Esophagus squamous epithelium (tissue), 5 donors: ENCODE measurements at places on chromosomes 2 and 18.

GRCh38 chr18:32358529-32358928 is 112.2 kb downstream of the GAREM1 start:
- no peak for DNase-seq

DNA sequence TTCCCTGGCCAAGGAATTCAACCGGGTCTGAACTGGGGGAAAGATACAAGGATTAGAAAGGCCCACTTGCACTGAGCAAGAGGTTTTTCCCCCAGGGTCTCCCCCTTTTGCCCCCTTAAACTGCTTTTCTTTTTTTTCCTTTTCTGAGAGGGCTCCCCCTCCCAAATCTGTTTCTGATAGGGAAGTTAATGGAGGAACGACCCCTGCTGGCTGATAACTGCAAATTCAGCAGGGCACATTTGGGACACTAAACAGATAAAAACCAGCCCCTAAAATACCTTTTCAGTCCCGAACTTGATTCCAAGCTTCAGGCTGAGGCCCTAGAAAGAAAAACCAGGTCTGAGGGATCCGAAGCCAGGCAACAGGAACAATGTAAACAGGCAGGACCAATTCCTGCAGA is 1012.4 kb upstream of the CRIM1 start:
- DNase-seq = no peak

- no peak for DNase-seq
Measured at GRCh38 chr2:49935449-49935848, 781.1 kb upstream of the FSHR start.

- no peak for DNase-seq
Measured at GRCh38 chr2:73939419-73939818, 12.7 kb downstream of the DGUOK start.

DNA sequence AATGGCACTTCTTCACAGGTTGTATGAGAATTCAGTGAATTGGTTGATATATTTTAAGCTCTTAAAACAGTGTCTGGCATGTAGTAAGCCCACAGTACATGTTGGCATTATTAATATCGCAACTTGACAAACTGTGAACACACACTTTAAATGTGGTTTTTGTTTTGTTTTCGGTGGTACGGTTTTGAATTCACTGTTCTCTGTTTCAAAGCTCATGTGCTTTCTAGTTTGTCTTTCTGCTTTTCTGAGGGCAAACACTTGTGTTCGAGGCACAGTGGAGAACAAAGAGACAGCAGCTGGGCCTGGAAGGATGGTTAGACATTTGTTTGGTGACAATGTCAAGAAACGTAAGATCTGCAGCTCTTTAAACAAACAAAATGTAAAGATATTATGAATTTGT is 276.5 kb upstream of the MC4R start:
- DNase-seq = no peak

GRCh38 chr2:118351796-118352195 is 263.5 kb downstream of the INSIG2 start:
- DNase-seq = no peak

GRCh38 chr2:167293172-167293781 is 405.0 kb downstream of the XIRP2 start:
- DNase-seq = no peak

DNA sequence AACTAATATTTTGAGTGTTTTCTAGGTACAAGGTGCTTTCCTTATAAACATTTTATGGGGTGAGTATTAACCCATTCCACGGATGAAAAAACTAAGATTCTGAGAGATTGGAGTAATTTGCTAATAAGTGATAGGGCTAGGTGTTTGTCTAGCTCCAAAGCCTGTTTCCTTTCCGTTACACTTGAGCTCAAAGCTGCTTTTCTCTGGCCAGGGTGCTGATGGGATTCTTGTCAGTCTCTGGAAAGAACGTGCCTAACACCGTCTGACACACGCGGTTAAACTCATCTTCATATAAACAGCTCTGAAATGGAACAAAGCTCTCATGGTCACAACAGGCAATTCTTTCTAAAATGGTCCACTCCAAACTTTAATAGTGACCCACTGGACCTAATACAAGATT is 2.0 kb upstream of the ANKRD29 start:
- DNase-seq = no peak

DNA sequence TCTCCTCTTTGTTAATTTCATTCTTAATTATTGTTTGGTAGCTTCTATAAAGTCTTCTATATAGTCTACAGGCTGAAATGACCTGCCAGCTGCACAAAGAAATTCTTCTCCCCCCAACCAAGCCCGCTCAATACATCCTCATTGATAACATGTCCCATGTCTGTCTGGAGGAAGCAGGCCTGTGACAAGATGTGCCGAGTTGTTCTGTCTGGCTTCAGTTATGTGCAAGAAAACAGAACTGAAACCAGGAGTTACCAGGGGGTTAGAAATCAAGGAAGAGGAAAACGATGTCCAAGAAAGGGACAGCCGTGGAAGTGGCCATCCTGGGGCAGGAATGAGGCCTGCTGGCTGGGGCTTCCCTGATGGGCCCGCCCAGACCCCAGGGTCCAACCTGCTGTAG is 57.6 kb downstream of the MTCL1 start:
- DNase-seq = no peak

GRCh38 chr18:57705832-57706595 is 84.4 kb upstream of the NARS1 start:
- no peak for DNase-seq

DNA sequence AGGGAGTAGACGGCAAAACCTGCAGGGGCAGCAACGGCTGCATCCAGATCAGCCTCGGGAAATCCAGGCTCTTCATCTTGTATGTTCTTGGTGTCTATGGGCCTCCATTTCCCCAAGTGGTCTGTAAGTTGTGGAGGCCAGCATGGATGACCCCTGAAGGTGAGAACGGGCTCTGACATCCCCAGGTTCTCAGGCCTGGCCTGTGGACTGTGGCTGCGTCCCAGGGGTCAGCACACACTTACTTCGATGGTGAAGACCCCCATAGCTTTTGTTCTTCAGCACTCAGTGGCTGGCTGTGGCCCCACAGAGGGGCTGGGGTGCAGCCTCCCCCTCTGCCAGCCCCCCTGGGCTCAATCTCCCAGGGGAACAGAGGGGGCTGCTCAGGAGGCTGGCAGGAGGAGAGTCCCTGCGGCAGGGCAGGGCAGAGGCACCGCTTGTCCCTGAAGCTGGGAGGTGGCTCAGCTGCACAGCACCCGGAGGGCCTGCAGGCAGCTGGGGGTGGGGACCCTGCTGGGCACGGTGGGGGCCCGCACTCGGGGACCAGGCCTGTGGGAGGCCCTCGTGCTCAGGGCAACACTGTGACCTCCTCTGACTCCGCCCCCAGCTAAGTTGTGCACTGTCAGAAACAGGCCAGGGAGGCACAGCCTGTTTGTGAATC is 3.8 kb downstream of the SLC66A3 start:
- no peak for DNase-seq

- DNase-seq = no peak
Measured at GRCh38 chr18:25231327-25231691, 120.7 kb downstream of the ZNF521 start.

DNA sequence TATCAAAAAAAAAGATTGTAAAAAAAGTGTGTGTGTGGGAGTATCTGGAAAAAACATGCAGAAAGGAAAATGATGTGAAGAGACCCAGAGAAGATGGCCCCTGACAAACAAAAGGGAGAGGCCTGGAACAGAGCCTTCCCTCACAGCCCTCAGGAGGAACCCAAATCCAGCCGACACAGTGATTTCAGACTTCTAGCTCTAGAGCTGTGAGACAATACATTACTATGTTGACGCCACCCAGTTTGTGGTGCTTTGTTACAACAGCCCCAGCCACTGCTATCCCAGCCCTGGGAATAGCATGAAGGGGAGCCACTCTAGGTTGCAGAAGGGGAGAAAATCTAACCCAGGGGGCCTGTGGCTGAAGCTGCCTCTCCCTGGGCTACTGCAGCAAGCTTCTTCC is 59.0 kb upstream of the ZBTB7C start:
- DNase-seq = no peak

GRCh38 chr2:156590085-156590739 is 154.0 kb downstream of the GPD2 start:
- no peak for DNase-seq

DNA sequence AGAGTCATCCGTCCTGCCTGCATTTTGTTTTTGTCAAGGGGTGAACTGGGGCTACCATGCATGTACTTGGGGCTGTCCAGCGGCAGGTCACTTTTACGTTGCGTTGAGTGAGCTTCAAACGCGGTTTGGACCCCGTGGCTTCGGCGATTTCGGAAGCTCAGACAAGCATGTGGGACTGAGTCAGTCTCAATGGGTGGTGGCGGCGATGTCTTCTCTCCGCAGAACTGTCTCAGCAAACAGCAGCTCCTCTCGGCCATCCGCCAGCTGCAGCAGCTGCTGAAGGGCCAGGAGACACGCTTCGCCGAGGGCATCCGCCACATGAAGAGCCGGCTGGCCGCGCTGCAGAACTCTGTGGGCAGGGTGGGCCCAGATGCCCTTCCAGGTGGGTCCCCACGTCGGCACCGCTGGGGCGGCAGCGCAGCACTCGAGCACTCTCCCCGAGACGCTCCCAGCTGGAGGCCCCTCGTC is 21.3 kb downstream of the FBLN7 start:
- DNase-seq = no peak

DNA sequence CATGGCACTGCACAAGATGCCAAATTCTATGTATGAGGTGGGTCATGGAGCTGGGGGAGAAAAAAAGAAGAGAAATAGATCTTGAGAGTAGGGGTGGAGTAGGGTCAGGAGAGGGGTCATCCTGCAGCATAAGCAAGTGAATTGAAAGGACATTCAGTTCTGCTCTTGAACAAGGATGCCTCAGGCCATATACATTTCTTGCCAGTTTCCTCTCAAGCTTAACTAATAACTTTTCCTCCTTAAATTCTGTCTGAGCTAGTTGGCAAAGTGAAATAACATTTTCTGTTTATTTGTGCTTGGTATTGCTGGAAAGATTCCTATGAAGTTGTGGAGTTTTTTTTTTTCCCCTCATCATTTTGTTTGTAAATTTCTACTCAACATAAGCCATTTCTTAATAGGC is 99.0 kb upstream of the LTBP1 start:
- no peak for DNase-seq

DNA sequence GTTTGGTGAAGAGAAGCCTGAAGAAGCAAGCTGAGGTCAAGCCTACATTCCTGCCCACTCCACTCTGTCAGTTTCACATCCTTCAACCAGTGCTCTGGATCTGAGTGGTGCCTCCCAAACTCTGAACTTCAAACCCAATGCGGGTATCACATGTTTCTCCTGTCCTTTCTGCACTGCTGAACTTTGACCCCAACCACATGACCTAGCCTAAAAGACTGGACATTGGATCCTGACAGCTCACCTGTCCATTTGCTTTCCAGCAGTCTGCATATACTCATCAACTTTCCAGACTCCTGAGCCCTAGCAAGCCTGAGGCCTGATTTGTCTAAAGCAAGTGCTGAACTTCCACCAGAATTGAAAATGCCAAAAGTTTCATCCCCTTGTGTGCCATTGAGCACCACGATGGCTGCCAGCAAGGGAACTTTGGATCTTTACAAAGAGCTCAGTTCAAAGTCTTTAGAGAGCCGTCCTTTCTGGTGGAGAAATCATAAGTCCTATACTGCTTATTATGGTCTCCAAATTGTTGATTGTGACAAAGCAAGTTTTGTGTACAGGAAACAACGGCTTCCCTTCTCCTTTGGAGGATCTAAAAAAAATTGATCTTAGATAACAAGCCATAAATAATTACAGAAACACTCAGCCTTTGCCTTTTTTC is 37.6 kb upstream of the ITGA6 start:
- DNase-seq = no peak

- DNase-seq = no peak
Measured at GRCh38 chr2:149314687-149315086, 15.7 kb upstream of the LYPD6 start.

DNA sequence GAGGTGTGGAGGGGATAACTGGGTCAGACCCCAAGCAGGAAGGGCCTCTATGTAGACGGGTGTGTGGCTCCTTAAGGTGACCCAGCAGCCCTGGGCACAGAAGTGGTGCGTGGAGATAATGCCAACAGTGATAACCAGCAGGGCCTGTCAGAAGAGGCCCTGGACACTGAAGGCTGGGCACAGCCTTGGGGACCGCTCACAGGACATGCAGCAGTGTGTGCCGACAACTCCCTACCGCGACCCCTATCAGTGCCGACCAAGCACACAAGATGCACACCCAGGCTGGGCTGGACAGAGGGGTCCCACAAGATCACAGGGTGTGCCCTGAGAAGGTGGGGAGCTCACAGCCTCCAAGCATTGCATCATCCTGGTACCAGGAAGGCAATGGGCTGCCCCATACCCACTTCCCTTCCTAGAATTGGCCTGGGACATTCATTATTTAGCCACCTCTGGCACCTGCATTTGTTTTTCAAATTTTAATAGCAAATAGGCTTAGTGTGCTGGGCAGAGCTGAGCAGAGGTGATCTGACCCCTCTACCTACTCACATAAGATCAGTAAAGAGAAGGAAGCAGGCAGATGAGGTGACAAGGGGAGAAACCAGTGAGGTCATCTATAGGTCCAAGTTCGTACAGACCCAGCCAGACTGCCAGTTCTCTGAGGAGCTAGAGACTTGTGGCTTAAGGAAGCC is 55.2 kb downstream of the BCL11A start:
- DNase-seq = no peak

GRCh38 chr18:53952700-53953099 is 271.8 kb downstream of the MBD2 start:
- DNase-seq = no peak

GRCh38 chr2:72220170-72220569 is 72.5 kb upstream of the CYP26B1 start:
- DNase-seq = no peak

DNA sequence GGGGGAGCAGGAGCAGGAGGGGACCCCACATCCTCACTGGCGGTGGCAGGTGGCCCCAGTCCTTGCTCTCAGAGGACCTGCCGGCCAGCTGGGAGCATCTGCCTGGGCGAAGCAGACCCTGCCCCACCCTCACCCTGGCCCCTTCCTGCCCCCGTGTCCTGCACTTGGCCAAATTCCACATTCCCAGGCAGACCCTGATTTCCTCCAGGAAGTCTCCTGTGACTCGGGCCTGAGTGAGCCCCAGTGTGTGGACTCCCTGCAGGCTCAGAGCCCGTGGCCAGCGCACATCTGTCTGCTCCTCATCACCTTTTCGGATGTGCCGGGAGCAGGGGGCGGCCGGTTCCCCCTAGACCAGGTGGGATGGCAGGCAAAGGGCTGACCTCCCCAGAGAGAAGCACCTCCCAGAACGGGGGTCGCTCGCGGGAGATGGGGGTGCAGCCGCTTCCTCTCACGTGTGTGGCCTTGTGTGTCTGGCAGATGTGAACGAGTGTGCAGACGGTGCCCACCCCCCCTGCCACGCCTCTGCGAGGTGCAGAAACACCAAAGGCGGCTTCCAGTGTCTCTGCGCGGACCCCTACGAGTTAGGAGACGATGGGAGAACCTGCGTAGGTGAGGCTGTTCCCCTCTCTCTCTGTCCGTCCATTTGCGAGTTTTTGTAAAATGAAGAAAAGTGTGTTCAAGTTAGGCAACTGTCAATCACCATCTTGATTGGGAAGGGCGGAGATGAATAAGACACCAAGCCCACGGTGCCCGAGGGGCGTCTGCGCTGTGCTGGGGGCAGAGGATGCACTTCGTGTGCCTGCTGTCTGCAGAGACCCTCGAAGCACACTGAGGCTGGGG is 90.4 kb downstream of the TPO start:
- no peak for DNase-seq

DNA sequence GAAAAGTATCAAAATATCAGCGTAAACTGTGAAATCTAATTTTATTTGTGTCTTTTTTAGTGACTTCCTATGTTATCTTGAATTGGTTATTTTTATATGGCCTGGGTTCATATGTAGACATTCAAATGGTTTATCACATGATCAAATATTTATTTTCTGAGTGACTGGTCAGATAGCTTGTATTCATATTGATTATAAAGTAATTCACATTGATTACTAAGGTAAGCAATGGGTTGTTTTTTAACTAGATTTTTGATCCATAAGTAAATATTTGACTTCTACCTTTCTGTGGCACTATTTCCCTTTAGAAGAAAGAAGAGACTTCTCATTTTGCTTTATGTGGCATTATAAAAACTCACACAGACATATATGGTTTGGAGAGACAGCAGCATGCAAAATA is 260.5 kb downstream of the TCF4 start:
- no peak for DNase-seq
